ENCODE measurements at places on chromosomes 3 and 15.

DNA sequence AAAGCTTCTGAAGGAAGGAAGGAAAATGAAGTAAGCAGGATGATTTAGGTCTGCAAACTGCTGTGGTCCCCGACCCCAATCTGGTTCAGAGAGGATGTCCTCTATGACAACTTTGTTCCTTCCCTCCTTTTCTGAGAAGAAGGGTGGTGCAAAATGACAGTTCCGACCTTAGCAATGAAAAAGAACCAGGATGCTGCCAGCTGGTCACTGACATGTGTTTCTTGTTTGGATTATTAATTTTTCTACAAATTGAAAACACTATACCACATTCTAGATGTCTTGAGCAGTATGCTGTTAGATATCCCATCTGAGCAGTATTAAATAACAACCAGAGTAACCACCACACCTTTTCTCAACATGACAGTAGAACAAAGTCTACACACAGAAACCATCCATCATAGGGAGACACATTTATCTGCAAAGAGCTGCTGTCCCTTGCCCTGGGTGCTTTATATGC, 27.5 kb downstream of the CDCP1 start:
- no peak for DNase-seq

GRCh38 chr3:44712455-44713075, at the start of gene ZNF502:
Gene ZNF502, plus strand, starts transcription at chr3:44712660. Its CDS starts 7,602 bp downstream, at chr3:44720262.
- DNase-seq, result peak; percentile 78

- DNase-seq, result no peak
These were observed 30.9 kb downstream of the HES1 start for GRCh38 chr3:194166682-194167479.

DNA sequence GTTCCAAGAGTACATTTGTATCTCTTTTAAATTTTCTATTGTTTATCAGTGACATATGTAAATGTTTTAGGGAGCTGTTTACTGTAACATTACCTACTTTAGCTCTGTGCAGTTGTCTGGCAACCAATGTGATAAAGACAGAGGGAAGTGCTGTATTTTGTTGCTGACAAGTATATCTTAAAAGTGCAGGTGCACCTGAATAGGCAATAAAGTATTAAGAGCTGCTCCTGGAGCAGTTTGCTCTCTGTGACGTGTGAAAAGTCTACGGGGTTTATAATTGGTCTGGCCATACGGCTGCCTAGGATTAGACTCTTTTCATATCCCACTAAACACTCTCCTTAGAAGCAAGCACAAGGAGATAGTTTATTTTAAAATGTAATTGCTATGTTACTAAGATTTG, 178.3 kb downstream of the IGF1R start:
- DNase-seq, result no peak

DNA sequence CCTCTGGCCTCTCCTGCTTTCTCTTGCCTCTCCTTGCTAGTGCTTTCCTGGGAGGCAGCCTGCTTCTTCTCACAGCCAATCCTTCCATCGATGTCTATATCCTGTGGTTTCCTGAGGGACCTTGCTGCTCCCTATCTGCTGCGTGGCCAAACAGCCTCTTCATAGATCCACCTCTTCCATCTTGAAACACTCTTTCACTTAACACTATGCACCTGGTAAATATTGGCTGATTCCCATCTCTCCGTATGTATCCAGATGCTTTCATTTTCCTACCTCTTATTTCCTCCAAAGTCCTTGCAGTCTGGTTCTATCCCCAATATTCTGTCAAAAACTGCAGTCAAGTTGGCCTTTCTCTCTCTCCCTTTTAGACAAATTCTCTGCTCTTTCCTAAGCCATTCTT, 205.2 kb upstream of the CFAP20DC start:
- DNase-seq, result no peak

DNA sequence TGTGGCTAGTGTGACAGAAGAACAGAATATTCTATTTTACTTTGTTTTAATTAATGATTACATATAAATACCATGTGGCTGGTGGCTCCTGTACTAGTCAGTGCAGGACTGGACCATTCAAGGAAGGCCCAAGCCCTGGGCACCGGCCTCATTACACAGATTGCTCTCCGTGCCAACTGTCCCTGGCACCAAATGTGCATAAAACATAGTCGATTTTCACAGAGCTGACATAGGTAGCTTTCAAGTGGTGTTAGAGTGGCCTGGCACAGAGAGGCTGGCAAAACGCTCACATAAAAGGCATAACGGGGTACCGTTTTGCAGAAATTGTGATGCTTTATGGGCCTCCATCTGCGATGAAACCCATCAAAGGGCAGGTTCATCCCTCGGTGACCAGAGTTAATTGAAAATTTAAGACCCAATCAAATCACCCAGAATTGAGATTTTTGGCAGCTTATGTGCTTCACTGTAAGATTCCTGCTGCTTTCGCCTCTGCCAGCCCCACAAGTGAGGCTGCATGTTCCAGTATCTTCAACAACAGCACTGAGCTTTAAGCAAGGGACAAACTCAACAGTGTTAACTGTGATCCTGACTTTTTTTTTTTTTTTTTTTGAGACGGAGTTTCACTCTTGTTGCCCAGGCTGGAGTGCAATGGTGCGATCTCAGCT, 25.9 kb downstream of the RFTN1 start:
- DNase-seq, result no peak

DNA sequence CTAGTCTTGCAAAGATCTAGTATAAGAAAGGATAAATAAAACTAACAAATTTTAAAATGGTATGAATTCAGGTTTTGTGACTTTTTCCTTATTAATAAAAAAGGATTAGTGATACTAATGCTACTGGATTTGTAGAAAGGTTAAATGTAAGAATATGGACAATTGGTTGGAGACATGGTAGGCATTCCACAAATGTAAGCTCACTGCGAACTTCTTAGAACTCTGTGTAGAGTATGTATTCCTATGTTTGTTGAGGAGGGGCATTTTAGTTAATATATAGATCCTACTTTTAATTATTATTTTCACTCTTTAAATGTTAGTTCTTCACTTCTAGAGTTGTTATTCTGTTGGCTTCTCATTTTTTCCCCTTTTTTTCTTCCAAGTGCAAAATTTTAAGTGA, 414.3 kb downstream of the RBMS3 start:
- no peak for DNase-seq

GRCh38 chr15:93018574-93018973, 70.4 kb downstream of the RGMA start:
- no peak for DNase-seq

DNA sequence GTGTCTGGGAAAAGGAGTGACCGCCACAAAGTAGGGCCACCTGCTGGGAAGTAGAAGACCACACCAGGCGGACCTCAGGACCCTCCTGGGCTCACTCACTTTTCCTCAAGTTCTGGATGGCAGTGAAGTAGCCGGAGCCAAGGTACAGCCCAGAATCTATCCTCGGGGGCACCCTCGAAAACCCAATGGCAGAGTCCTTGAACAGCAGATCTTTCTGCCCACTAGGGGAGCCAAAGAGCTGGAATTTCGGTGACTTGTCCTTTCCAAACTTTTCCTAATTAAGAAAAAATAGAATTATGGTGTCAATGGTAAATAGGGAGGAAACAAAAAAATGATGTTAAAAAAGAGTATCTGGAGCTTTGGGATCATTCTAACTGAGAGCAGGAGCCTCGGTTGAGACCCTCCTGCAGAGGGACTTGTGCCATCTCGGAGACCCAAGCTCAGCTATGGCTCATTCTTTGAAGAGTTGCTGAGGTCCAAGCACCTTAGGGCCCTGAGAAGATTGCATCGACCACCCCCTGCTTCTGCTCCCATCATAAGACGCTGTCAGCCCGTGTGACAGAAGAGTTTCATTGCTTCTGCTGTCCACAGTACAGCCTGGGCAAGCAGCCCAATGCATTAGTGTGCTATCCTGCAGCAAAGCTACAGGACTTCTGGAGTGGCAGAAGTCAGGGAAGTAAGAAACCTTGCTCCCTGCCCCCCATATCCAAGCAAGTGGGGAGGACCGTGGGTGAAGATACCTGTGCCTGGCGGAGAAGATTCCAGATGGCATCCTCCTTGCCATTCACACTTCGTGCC, 14.8 kb downstream of the LTF start:
- DNase-seq, result no peak

DNA sequence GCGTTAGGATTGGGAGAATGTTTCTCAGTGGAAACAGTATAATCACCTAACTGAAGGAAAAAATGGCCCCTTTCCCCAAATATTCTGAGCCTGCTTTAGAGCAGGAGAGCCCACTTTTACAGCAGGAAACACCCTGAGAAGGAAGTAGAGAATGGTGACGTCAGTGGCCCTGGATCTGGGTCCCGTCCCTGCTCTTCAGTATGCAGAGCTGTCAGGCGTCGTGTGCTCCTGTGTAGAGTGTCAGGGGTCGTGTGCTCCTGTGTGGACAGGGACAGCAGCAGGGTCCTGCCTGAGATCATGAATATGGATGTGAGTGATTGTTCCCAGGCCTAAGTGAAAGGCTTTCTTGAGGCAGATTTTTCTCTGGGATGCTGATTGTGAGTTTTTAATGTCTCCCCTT, 45.2 kb downstream of the CGNL1 start:
- no peak for DNase-seq

DNA sequence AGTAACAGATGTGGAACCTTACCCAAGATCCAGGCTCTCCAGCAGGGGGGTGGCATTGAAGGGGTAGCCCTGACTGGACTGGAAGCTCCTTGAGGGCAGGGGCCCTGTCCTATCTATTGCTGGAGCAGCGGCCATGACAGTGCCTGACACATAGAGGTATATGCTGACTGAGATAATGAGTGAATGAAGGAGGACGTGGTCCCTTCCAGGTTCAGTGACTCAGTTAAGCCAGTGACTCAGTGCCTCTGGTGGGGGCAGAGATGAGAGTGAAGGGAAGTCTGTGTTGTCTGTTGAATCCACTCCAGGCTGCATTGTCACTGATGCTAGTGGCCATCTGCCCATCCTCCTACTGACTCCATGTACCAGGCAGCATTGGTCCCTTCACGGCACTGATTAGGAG, 13.0 kb upstream of the CTXND1 start:
- no peak for DNase-seq

DNA sequence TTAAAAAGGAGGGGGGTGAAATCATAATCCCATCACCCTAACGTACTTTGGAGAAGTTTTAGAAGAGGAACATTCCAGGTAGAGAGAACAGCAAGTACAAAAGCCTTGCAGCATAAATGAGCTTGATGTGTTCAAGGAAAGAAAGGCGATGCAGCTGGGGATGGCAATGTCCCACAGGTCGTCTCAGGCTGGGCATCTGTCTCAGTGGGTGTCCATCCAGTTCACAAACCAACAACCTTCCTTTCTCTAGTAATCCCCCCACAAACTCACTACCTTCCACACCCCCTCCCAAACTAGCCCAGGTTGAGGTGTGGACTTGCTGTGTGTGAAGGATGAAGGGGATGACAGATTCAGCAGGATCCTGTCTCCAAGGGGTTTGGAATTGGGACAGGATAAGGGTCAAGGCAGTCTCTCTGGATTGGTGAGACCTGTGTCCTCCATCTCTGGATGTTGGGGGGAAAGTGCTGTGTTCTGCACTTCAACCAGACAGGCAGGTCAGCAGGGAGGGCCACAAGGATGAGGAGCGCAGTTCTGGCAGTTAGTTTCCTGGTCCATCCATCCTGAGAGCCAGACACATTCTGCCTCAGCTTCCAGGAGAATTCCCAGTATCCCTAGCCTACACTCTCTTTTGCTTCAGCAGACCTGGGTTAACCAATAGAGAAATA, 1.7 kb upstream of the ESYT3 start:
- no peak for DNase-seq

- peak; percentile 17 for DNase-seq
These were observed 186.4 kb downstream of the FAM43A start for GRCh38 chr3:194871864-194872668.

GRCh38 chr15:65101411-65101890, 13.5 kb downstream of the UBAP1L start:
- peak; percentile 51 for DNase-seq

- DNase-seq, result no peak
These were observed 72.2 kb downstream of the MECOM start for GRCh38 chr3:169591159-169591951.

GRCh38 chr15:88258093-88258641, 1.6 kb upstream of the NTRK3 start:
- no peak for DNase-seq

DNA sequence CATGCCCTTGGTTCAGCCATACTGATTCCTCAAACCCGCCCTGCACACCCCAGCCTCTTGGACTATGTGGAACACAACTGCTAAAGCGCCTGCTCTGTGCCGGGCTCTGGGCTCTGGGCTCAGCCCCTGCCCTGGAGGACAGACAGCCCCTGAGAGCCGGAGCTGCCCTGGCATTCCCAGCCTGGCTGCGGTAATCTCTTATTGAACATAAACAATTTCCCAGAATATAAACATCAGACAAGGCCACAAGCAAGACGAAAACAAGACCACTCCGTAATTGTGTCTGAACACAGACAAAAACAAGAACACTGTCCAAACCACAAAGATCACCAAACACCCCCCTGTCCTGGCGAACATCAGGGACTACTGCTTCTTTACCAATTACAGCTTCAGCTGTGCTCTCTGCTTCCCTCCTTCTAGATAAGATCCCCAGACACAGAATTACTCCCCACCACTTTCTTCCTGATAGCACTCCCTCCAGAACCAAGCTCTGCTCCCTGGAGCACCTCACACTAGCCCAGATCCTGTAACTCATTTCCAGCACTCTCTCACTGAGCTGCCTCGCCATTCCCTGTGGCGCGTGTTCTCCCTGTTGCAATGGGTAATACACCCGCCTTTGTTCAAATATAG, 57.1 kb upstream of the TLE3 start:
- no peak for DNase-seq

DNA sequence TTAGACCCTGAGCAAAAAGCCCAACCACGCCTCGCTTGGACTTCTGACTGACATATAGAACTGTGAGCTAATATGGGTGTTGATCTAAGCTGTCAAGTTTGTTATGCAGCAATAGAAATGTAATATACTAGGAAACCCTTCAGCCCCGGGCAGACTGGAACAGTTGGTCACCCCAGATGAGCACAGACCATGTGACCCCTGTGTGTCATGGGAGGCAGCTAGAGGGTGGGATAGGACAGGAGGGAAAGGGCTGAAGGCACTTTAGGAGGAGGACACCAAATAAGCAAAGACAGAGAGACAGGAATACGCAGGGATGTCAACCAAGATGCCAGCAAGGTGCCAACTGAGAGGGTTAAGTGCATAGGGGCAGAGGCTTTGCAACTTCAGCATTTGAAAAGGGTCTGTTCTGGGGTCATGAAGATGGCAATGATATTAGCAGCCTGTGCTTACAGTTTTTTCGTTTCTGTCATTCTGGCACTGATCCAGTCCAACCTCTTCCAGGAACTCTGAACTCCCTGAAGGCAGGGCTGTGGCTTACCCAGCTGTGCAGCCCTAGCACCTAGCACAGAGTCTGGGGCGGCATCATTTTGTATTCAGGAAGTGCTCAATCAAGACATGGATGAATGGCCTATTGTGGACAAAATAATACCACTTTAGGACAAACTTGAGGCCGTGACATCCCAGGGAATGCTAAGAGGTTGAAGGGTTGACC, 51.4 kb downstream of the HES1 start:
- no peak for DNase-seq

GRCh38 chr15:89486726-89487050, 9.7 kb downstream of the RHCG start:
- DNase-seq, result no peak

DNA sequence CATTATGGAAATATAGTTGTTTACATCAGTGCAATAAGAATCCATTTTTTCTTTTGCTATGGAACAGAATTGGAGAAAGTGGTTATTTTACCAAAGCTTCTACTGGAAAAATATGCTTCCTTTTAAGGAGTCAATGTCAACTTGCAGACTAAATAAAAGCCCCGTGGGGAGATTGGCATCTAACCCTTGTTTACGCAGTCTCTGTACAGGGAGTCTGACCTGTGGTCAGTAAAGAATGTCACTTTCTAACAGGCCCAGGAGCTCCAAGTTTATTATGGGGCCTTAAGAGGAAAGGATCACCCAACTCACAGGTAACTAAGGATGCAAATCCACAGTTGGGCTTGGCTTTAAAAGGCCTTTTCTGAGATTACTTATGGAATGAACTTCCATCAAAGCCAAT, 1751.2 kb downstream of the SI start:
- no peak for DNase-seq
